Activated gamma-delta T cell treated with Interleukin-2 at 50 U/mL for 16 hours (primary cell): ENCODE measurements at places on chromosomes 12 and 14.

GRCh38 chr14:44309331-44309730 lies 197.8 kb downstream of the FSCB start:
- no peak for DNase-seq

DNA sequence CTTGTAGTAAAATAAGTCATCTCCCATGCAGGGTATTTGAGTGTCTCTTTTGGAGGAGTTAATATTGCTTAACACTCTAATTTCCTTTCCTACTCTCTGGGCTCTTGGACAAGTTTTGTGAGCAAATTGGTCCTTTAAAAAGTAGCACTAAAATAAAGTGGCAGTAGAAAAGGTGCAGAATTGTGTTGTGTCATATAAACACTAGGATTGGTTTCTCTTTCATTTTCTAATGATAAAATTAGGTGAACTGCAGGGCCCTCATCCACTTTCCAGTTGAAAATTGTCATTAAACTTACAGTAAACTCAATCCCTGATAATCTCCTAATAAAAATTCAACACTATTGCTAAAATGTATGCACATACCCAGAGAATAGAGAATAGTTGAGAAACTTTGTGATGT lies 42.6 kb upstream of the REP15 start:
- no peak for DNase-seq

GRCh38 chr12:3150931-3151835 lies 74.0 kb downstream of the TSPAN9 start:
- DNase-seq: no peak

- no peak for DNase-seq
Measured at GRCh38 chr14:36097356-36097755, 79.2 kb downstream of the PTCSC3 start.

GRCh38 chr12:90954921-90955320 lies at the start of gene CCER1:
CCER1 (minus strand) TSS chr12:90955176; CDS start chr12:90954742, 434 bp downstream.
- no peak for DNase-seq

DNA sequence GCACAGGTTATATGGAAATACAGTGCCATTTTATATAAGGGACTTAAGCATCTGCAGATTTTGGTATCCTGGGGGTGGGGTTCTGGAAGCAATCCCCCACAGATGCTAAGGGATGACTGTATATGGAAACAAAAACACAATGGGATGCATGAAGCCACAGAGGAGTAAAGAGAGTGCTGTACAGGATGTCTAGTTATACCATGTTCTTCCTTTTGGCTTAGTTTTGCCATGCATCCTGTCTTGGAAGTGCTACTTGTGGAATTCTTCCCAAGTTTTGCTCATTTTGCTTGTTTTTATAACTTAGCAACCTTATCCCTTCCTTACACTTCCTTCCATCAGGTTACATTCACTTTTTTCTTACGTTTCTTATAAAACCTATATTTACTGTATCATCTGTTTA lies 55.6 kb downstream of the TRMT5 start:
- no peak for DNase-seq

DNA sequence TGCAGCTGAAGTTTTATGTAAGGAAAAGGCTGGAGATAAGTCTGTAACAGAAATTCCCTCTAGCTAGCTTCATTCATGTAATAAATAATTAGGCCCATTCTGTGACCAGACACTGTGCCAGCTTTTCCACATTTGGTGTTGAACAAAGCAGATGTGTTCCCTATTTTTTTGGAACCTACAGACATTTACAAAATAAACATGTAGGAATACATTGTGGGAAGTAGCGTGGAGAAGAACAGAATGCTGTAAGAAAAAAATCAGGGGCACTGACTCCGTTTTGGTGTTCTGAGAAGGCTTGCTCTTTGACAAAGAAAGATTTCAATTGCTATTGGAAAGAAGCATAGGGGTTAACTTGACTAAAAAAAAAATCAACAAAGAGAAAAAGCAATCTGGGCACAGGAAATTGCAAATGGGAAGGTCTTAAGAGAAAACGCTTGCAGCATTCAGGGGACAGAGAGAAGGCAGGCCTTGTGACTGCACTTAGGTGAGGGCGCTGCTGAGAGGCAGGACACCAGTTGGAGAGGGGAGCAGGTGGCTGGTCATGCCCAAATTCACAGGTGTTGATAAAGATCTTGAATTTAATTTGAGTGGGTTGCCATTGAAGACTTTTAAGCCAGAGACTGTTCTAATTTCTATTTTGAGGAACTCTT lies 4.0 kb downstream of the FAR2 start:
- no peak for DNase-seq

DNA sequence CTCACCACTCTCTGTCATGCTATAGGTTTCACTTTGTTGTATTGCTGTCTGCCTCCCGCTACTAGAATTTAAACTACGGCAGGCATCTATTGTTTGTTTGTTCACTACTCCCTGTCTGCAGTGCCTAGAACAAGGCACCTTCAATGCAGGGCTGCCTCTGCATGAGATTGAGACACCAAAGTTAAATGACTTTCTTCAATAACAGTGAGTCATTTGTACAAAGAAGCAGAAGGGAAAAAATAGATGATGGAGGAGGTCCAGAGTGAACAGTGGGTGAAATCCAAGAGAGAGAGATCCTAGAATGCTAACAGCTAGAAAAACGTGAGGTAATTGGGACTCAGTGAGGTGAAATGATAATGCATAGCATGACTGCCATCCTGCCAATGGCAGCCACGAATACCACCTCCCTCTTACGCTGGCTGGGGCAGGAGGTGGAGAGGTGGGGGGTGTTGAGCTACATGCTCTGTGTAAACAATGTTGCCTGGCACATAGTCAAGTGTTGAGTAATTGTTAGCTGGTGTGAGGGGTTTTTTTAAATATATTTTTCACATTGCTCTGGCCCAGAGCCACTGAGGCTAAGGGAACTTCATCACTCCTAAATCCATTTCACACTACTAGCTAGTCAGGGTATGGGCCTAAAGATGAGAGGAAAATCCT lies 367.6 kb downstream of the RPS29 start:
- no peak for DNase-seq

DNA sequence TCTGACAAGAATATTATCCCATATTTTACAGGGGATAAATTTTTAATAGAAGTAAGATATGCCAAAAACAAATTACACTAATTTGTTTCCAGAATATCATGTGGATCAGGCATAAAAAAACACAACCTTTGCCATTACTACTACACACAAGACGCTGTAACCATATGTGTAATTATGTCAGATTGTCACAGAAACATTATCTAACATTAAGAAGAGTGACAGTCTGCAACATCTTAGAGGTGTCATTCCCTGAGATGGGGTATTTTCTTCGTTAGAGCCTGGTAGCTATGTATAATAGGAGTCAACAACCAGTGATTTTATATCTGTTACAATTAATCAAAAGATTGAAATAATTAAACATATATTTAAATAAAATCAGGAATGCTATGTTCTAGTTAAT lies 518.9 kb downstream of the RERGL start:
- DNase-seq: no peak

- peak; percentile 19 for DNase-seq
Measured at GRCh38 chr12:91685917-91686316, 459.7 kb downstream of the BTG1 start.

GRCh38 chr14:35362911-35363374 lies 41.6 kb downstream of the NFKBIA start:
- DNase-seq: no peak

DNA sequence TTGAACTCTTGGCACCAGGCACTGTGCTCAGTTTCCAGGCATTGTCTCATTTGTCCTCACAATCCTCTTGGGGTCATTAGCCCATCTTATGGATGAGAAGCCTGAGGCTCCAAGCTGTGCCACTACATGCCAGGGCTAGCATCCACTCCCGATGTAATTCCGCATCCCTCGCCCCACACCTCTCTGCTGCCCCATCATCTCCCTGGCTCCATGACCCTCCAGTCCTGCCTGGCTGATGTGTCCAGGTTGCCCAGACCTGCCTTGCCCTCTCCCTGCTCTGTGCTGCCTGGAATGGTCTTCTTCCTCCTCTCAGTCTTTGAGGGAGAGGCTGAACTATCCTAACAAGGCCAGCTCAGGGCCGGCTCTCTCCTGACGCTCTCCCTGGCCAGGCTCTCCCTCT lies 27.5 kb downstream of the PIGH start:
- no peak for DNase-seq

DNA sequence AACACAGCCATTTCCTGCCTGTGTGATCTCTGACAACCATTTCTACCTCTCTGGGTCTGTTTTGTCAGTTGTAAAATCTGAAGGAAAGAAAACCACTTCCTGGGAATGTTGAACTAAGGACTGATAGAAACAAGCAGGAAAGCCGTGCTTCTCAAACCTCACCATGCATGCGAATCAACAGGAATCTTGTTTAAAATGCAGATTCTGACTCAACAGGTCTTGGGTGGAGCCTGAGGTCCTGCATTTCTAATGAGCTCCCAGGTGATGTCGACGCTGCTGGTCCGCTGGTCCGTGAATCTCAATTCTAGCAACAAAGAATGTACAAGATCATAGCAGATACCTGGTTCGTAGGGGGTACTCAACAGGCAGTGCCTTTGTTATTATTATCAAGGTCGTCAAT lies 38.0 kb upstream of the GPATCH2L start:
- no peak for DNase-seq

GRCh38 chr14:30227876-30228275 lies 300.2 kb upstream of the PRKD1 start:
- DNase-seq: no peak

DNA sequence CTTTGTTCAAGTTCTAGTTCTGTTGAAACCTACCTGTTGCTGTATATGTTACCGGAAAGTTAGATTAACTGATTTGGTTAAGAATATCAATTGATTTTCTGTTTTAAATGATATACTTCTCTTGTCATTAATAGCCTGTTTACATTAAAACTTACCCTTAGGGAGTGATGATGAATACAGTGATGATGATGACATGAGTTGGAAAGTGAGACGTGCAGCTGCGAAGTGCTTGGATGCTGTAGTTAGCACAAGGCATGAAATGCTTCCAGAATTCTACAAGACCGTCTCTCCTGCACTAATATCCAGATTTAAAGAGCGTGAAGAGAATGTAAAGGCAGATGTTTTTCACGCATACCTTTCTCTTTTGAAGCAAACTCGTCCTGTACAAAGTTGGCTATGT lies 33.0 kb downstream of the CAND1 start:
- DNase-seq: no peak

GRCh38 chr12:26062006-26062405 lies 62.8 kb downstream of the BHLHE41 start:
- DNase-seq: no peak

- no peak for DNase-seq
Measured at GRCh38 chr12:125878483-125878882, 813.2 kb downstream of the AACS start.

DNA sequence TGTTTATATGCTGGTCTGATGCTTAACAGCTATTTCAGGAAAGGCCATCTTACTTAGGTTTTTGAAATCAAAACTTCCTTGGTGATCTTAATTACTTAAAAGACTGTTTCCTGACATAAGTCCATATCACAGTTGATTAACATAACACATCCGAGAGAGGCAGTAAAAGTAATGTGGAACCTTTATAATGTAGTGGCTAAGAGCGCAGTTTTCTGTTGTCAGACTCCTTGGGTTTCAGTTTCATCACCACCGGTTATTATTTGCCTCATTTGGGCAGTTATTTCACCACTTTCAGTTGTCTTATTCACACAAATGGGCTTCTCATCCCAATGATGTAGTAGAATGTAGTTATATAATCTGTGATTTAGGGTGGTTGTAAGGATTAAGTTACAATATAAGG lies 30.9 kb downstream of the TBC1D15 start:
- DNase-seq: no peak

DNA sequence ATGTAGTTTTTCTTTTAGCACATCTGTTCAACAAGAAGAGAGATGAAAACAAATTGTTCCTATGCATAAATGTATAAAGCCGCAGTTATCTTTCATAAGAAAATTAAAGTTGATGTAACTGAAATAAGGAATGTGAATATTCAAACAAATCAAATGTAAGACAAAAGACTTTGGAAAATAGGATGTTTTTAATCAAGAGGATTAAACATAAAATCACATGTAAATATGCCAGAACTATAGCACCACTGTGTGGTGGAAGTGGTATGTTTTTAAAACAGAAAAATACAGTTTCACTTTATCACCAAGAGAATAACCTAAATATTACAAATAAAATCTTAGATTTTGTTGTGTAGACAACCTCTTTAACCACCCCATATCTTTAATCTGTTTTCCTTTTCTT lies 40.4 kb downstream of the CAPS2 start:
- DNase-seq: no peak

GRCh38 chr14:94867209-94867608 lies 97.3 kb upstream of the GSC start:
- no peak for DNase-seq

- no peak for DNase-seq
Measured at GRCh38 chr14:89485264-89485663, 68.2 kb upstream of the FOXN3 start.

DNA sequence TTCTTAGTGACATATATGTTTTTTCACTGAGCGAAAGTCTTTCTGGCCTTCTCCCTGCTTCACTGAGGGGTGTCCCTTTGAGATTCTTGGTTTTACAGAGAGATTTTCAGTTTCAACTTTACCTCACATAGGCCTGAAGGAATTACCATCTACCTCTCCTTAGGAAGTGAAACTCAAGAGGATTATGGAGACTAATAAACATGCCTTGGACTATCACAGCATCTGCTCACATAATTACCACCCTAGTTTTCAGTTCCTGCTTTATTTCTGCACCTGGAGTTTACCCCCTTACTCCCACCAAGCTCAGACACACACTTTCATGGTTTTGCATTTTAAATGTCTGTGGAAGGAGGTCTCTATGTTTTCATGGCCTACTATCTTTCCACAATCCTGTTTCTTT lies 118.3 kb upstream of the SCAF11 start:
- no peak for DNase-seq

GRCh38 chr14:22131749-22132476 lies 457.1 kb downstream of the DAD1 start:
- peak; percentile 11 for DNase-seq

- DNase-seq: no peak
Measured at GRCh38 chr12:89176676-89177075, 175.6 kb downstream of the DUSP6 start.

GRCh38 chr12:85956081-85956480 lies 82.0 kb downstream of the NTS start:
- no peak for DNase-seq

GRCh38 chr12:16634786-16635185 lies 28.8 kb upstream of the LMO3 start:
- DNase-seq: no peak

GRCh38 chr12:84604551-84604950 lies 308.0 kb downstream of the SLC6A15 start:
- DNase-seq: no peak
